ENCODE measurements at places on chromosomes 7 and 10.

GRCh38 chr7:53209129-53209528 is 173.7 kb downstream of the POM121L12 start:
- DNase-seq: no peak

GRCh38 chr7:36814311-36814710 is 90.0 kb upstream of the AOAH start:
- no peak for DNase-seq

DNA sequence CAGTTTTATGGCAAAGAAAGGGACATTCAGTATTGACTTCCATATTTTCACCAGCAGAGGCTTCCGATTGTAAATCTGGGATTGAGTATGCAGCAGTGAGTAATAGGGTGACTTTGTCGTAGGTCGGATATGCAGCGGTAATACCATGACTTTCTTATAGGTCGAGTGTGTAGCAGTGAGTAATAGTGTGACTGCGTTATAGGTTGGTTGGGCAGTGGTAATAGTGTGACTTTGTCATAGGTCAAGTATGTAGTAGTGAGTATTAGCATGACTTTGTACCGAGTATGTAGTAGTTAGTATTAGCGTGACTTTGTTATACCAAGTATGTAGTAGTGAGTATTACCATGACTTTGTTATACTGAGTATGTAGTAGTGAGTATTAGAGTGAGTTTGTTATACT is 268.2 kb upstream of the ADARB2 start:
- no peak for DNase-seq

DNA sequence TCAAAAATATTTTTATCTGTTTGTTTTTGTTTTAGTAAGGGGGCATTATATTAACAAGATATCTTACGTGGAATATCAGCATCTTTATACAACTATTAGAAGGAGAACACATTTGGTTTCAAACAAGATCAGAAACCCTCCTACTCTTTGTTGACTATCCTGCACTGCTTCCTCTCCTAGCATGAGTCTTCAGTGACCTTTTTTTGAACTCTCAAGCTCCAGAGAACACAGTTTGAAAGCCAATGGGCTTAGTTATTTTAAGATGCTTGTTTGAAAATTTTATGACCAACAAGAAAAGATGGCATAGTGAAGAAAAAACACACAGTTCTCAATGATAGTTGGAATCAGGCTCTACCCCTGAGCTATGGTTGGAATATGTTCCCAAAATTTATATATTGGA is 37.2 kb upstream of the RTKN2 start:
- no peak for DNase-seq

DNA sequence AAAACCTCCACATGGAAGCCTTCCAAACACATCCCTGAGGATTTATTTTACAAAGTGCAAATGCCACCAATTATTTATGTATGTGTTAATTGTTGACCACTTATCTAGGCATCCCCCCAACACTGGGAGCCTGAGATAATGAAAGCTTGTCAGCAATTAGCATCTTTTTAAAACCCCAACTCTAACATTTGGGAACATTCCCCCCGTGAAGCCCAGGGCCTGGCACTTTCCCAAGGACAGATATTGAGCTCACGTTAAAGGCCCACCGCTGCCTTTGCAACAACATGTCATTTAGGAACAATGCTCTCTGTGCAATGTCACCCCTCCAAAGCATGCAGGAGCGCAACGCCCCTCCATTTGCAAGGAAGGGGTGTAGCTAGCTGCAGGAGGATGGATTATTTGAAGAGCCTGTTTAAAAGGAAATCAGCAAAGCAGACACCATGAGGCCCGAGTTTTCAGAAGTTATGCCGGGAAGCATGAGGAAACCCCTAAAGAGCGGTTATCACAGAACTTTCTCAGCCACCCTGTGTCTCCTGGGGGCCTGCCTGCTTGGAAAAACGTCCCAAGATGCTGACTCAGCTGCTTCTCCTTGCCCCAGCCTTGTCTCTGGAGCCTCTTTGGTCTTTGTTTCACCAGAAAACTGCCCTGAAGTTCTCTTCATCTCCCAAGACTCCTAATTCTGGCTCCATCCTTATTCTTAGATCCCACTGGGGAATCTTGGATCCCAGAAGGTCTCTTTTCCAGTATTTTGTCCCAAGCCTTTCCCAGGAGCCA is 444.1 kb downstream of the GRID1 start:
- no peak for DNase-seq

DNA sequence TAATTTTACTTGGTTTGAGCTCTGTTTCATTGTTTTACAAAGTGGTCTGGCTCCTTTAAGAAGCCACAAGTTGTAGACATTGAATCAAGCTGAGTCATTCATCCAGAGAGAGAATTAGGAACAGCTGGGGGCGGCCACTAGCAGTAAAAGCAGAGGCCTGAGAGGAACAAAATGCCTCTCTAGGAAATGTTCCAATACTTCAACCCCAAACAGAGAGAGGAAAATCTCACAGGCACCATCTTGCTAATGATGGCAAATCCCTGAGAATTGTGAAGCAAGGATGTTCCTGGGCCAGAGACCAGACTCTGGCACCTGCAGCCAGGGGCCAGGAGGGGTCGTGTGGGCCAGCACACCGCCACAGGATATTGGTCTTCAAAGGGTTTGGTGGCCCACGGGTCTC is 26.5 kb upstream of the TRIL start:
- DNase-seq: no peak

DNA sequence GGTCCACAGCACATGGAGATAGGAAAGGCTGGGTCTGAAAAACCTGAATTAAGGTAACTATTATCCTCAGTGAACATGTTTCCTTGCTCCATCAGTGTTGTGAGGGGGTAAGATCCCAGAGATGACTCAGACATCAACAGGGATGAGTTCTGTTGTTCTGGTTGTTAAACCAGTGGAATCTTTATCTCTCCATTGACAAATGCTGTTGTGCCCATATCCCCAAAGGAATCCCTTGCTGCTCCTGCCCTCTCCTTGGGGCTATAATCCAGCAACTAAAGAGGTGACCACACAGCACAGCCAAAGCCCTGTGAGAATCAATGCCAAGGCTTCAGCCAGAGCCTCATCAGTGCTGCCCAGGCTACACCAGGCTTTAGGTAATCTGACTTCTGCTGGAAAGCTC is 113.4 kb downstream of the JAZF1 start:
- no peak for DNase-seq

- DNase-seq: no peak
These were observed 105.5 kb downstream of the WNT2 start for GRCh38 chr7:117217106-117218035.
